T-helper 22 cell (primary cell): ENCODE measurements at places on chromosomes 16 and 17.
A peak's percentile ranks its signal among the peaks of the same experiment; 100 is the strongest.

DNA sequence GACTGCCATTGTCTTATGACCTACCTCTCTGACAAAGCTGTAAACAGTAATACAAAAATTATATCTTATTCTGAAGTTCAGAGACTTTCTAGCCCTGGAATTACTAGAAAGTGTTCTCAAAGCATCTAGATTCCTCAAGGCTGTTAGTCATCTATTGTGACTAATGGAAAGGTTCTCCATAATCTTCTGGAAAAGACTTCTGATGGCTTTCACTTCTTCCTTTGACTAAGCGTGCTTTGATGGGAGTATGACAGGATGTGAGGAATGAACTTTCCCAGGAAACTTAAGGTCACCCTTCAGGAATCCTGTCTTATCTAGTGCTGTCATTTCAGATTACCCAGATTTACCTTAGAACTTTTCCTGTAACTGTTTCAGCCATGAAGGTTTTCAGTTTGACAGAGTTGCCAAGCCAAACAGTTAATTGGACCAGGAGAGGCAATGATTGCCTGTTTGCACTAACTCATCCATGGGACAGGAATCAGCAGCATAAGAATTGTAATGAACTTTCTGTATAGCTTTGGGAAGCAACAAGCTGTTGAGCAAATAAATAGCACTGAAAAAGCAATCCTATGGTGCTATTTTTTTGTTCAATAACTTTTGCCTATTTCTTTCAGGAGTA, 43.5 kb downstream of the AP2B1 start:
- DNase-seq, result no peak

- no peak for DNase-seq
These were observed 19.5 kb downstream of the RAP1GAP2 start for GRCh38 chr17:2815781-2816185.

GRCh38 chr17:8997994-8998628, 23.2 kb upstream of the NTN1 start:
- peak; percentile 56 for DNase-seq

GRCh38 chr16:47865337-47865855, 290.4 kb downstream of the ABCC12 start:
- no peak for DNase-seq

DNA sequence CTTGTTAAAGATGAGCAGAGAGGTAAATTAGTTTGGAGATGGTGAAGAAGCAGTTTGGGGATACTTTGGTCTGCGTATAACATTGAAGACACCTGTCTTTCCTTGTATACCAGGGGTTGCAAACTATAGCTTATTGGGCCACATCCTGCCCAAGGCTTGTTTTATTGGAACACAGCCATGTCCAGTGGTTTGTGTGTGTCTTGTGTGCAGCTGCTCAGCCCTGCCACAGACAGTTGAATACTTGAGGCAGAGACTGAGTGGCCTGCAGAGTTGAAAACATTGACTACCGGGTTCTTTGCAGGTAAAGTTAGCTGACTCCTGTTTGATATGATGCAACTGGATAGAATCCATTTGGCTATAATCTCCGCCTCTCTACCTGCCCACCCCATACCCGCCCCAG, 224.4 kb downstream of the PRKCA start:
- no peak for DNase-seq

DNA sequence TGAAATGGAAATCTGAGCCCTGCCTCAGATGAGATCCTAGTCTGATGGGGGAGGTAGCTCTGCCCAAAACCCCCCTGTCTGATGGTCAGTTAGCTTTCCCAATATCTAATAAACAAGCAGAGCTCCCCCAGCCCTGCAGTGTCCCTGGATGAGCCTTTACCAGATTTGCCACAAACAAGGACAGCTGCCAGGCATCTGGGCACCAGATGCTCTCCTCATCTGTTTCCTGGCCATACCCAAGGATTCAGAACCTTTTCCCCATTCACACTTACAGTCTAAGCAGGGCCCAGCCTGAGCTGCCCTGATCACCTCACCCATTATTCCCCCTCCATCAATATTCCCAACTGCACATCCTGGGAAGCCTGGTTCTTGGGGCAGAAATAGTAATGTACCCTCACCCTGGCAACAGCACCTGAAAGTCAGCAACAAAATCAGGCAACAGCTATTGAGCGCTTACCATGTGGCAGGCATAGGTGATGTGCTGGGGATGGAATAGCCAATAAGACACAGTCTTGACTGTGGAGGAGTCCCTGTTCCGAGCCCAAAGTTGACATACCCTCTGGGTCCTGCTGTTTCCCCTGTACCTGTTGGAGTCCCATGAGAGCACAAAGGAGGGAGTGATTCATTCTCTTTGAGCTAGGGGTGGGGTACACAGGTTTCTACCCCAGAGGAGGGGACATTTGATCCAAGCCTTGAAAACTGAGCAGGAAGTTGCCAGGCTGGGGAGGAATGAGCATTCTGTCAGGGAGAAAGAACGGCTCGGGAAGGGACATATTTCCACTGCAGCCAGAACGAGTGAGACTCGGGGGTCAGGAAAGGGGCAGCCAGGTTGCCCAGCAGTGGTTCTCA, 147.4 kb downstream of the TMEM132E start:
- DNase-seq, result no peak

- no peak for DNase-seq
These were observed 91.3 kb downstream of the SNX29 start for GRCh38 chr16:12067714-12068401.

DNA sequence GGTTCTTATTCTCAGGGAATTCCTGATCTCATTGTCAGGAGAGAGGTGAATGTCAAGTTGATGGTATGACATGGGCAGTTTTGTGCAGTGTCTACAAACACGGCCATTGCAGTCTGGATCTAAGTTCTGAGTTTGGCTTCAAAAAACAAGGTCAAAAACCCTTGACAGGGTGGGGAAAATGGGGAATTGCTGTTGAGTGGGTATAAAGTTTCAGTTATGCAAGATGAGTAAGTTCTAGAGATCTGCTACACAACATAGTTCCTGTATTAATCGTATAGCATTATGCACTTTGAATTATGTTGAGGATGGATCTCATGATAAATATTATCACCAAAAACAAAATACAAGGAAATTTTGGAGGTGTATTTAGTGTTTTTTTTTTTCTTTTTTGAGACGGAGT, 36.6 kb upstream of the CARMIL2 start:
- DNase-seq, result no peak

GRCh38 chr17:39636927-39637736, at the start of gene STARD3:
TSS of gene STARD3 (plus strand) at chr17:39637144. CDS start at chr17:39653532, 16,388 bp downstream.
- DNase-seq, result peak; percentile 81

- DNase-seq, result no peak
These were observed 60.2 kb downstream of the RPGRIP1L start for GRCh38 chr16:53643474-53643873.

DNA sequence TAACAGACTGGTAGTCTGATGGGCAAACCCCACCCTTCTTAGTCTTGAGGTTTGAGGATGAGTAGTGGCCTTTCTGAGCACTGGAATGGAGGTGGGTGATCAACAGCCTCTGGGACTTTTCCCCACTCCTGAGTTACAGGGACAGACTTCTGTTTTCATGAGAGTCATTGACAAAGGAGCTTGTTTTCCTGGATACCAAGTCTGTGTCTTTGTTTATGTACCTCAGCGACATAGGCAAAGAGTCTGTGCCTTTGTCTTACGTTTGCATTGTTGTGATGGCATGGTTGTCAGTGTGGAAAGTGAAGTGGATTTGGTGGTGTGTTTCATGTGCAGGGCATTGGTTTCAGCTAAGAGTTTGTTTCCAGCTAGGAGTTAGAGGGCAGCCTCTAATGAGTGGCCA, 17.5 kb downstream of the EPN2 start:
- no peak for DNase-seq

- no peak for DNase-seq
These were observed 7.7 kb upstream of the TBKBP1 start for GRCh38 chr17:47686276-47686635.

DNA sequence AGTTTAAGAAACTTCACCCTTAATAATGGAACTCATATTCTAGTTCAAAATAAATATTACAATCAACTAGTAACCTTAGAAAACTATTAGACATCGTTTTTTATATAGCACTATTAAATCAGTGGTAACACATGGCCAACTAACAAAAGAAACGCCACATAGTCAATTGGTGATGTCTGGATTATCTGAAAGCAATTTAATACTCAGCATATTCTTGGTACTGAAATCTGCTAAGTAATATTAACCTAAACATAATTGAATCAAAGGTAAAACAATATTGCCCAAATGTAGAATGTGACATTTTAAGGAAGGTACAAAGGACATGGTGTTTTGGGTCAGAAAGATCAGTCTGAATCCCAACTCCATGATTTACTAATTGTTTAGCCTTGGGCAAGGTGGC, 11.1 kb upstream of the RSL1D1 start:
- DNase-seq, result no peak

DNA sequence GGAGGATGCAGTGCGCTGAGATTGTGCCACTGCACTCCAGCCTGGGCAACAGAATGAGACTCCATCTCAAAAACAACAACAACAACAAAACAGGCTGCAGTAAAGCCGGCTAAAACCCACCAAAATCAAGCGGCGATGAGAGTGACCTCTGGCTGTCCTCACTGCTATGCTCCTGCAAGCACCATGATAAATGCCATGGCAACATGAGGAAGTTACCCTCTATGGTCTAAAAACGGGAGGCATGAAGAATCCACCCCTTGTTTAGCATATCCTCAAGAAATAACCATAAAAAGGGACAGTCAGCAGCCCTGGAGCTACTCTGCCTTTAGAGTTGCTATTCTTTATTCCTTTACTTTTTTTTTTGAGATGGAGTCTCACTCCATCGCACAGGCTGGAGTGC, 8.4 kb upstream of the LGALS3BP start:
- no peak for DNase-seq

- no peak for DNase-seq
These were observed 15.1 kb downstream of the CEP20 start for GRCh38 chr16:15873301-15873700.

- no peak for DNase-seq
These were observed 345.2 kb upstream of the TBX2 start for GRCh38 chr17:61054436-61054835.

- no peak for DNase-seq
These were observed 120.5 kb downstream of the HS3ST4 start for GRCh38 chr16:25812215-25812614.
